Activated CD8-positive, alpha-beta memory T cell treated with anti-CD3 and anti-CD28 coated beads, Interleukin-2, amount 50 U/mL, for 4 hours (primary cell): ENCODE measurements at places on chromosomes 2 and 18.

- DNase-seq, result no peak
Observed at GRCh38 chr2:105769504-105769903, 24.8 kb downstream of the NCK2 start.

DNA sequence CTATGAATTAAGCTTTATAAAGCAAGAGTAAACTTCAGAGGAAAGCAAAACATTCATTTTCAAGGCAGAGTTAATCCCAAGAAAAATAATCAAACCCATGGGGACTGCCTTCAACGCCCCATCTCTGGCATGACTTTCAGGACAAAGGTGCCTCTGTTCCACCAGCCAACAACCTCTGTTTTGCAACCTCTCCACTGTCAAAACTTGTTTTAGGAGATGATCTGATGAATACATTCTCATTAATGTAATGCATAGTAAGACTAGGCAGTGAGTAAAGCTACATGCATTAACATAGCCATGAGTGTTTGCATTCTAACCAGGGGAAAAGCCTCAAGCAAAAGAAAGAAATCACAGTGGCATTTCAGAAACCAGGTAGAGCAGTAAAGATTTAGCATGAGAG lies 357.0 kb downstream of the FBXO15 start:
- DNase-seq, result no peak

DNA sequence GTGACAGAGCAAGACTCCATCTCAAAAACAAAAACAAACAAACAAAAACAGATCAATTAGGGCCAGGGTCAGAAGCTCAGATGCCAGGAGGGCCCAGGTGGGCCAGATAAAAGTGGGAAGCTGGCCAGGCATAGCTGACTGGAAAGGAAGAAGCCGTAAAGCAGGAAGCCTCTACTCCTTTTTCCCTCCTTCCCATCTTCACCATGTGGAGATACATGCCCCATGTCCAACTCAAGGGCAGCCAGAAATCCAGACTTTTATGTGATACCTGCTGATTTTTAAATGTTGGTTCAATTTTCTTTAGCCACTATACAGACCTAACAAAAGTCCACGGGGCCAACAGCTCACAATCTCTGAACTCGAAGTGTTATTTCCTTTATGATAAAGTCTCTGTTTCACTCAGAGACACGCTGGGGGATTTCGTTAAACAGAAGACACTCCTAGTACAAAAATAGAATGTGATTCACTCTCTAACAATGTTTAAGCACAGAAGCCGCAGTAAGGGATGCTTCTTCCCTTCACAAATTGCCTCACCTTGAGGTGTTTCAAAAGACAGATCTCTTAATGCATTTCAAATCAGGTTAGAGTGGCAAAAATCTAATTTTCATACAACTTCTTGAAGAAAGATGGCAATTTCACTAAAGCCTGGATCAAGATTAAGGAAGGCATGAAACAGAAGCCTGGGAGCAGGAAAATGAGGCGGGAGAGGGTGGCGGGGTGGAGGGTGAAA lies 14.0 kb downstream of the TMEM247 start:
- no peak for DNase-seq

- DNase-seq, result no peak
Observed at GRCh38 chr2:128780434-128781080, 461.9 kb upstream of the HS6ST1 start.

- DNase-seq, result no peak
Observed at GRCh38 chr2:39380525-39381150, 56.4 kb downstream of the MAP4K3 start.

DNA sequence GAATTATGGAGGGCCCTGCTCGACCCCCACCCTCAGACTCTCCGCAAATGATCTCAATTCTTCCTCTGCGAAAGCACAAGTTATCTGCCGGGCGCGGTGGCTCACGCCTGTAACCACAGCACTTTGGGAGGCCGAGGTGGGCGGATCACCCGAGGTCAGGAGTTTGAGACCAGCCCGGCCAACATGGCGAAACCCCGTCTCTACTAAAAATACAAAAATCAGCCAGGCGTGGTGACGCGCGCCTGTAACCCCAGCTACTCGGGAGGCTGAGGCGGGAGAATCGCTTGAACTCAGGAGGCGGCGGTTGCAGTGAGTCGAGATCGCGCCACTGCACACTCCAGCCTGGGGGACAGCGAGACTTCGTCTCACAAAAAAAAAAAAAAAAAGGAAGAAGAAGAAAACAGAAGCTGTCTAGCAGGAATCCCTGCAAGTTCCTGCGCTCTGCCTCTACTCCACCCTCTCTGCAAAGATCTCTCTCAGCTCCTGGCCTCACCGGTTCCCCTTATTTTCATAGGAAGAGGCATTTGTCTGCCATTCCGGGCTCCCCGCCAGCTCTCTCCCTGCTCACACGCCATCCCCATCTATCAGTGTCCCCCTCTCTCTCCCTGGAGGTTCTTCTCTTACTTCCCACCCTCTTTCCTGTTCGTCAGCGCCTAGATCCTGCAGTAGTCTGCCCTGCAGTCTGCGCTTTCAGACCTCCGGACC lies 13.5 kb upstream of the COLEC12 start:
- DNase-seq, result no peak

- no peak for DNase-seq
Observed at GRCh38 chr18:80086281-80086680, 22.8 kb upstream of the ADNP2 start.
